Activated CD4-positive, alpha-beta T cell treated with anti-CD3 and anti-CD28 coated beads for 24 hours (primary cell): ENCODE measurements at places on chromosomes 16 and 17.

DNA sequence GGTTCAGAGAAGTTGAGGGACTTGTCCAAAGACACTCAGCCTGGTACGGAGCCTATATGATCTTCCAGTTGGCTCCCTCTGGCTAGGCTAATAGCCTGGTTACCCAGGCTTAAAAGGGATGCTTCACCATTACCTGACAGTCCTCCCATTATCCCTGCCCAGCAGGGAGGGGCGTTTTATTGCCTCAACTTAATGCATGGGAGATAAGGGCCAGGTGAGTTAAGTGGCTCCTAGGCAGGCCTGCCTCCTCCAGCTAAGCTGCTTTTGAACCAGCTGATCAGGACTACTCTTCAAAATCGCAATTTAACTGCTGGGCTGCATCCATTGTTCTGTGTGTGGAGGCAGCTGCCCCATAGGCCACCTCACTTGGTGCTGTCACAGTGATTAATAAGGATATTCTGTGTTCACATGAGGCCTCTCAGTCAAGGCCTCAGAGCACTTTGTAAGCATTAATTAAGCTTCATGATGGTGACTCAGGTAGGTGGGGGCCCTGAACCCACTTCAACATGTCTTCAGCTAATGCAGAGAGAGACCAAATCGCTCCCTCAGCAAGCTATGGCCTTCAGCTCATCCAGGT is 27.9 kb downstream of the SMPD3 start:
- no peak for DNase-seq

DNA sequence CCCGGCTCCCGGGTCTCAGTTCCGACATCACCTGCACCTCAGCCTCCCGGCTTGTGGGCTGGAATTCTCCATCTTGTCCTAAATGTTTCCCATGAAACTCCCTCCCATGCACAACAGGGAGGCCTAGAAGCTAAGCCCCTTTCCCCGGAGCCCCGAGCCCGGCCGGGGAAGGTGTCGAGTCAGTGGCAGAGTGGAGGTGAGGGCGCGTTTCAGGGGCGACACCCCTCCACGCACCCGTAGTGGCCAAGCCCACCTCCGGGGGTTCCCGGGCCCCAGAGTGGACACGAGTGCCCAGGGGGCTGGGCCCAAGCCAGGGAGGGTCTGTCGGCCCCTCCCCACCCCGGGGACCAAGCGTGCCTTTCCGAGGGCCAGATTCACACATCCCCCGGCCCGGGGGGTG is 25.0 kb upstream of the C1QTNF8 start:
- no peak for DNase-seq

DNA sequence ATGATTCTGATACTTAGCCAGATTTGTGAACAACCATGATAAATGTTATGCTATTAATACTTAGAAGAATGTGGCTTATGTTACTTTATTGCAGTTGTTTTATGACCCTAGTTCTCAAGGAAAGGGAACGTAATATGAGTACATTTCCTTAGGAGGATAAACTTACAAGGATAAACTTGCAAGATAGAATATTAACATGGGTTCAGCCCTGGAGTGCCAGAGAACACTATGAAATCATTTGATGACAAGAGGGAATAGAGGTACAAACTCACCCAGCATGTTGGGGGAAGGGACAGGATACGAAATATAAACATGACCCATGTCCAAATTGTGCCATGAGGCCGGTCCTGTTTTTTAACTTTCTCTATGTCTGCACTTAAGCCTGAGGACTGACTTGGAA is 13.0 kb upstream of the ABCA5 start:
- DNase-seq: no peak

DNA sequence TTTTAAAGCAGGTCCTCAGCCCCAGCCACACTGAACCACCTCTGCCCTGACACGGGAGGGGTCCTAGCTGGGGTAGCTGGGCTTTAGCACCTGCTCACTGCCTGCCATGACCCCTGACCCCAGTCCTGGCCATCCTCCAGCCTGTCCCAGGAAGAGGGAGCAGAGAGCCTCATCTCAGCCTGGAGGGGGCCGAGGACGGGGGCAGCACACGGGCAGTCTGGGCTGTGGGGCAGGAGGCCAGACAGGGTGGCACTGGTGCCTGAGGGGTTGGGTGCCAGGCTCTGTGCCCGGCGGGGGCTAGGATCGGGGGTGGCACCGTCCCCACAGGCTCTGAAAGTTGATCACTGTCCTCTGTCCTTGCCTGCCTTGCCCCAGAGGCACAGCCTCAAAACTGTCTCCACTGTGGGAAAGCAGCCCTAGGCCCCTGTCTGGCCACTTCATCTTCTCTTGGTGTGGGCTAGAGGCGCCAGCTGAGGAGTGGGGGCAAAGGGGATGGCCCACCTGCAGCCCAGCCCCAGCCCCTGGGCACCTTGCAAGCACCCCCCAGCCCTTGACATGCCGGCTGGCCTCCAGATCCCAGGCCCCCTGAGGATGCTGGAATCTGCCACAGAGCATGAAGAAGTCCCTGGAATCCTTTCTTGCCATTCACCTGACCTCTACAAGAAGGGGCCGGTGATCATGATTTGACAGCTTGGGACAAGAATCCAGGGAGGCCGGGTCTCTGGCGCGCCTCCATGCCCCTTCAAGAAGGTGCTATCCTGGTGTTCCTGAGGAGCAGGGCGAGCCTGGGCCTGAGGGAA is 15.7 kb downstream of the ENDOV start:
- no peak for DNase-seq

DNA sequence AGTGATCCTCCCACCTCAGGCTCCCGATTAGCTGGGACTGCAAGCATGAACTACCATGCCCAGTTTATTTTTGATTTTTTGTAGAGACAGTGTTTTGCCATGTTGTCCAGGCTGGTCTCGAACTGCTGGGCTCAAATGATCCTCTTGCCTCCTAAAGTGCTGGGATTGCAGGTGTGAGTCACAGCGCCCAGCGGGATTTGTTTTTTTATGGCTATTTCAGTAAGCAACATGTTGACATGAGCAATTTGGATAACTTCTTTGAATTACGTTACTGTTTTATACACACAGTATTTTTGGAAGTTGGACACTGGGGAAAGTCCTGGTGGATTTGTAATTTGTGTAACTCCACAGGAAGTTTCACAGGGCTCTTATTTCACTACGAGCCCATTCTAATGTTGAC is 18.5 kb upstream of the RHOT1 start:
- DNase-seq: no peak

DNA sequence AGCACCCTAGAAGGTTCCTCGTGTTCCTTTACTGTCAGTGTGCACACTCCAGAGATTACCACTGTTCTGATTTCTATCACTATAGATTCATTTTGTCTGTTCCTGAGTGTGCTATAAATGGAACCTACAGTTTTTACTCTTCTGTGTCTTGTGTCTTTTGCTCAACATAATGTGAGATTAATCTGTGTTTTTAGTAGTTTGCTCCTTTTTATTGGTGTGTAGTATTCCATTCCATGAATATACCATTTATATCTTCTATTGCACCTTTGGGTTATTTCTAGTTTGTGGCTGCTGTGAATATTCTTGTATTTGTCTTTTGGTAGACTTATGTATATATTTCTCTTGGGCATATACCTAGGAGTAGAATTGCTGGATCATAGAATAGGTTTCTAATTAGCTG is 68.2 kb downstream of the AP2B1 start:
- no peak for DNase-seq

DNA sequence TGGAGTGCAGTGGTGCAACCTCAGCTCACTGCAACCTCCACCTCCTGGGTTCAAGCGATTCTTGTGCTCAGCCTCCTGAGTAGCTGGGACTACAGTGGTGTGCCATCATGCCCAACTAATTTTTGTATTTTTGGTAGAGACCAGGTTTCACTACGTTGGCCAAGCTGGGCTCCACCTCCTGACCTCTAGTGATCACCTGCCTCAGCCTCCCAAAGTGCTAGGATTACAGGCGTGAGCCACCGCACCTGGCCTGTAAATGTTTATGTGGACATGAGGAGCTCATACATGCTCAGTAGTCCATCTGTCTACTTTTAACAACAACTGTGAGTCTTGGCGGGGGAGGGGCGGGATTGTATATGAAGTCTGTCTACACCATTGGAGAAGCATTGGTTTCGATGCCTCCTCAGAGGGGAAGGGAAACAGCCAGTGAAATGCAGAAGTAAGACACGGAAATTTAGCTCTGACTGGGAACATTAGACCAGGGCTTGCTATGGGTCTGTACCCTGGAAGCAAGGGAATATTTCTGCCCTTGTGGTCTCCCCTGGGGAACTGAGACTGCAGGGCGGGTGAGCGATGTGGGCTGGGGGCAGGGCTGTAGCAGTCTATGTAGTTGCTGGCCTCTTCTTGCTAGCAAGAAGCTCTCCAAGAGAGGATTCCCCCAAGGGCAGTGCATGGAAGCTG is 9.3 kb downstream of the NUBP1 start:
- no peak for DNase-seq

DNA sequence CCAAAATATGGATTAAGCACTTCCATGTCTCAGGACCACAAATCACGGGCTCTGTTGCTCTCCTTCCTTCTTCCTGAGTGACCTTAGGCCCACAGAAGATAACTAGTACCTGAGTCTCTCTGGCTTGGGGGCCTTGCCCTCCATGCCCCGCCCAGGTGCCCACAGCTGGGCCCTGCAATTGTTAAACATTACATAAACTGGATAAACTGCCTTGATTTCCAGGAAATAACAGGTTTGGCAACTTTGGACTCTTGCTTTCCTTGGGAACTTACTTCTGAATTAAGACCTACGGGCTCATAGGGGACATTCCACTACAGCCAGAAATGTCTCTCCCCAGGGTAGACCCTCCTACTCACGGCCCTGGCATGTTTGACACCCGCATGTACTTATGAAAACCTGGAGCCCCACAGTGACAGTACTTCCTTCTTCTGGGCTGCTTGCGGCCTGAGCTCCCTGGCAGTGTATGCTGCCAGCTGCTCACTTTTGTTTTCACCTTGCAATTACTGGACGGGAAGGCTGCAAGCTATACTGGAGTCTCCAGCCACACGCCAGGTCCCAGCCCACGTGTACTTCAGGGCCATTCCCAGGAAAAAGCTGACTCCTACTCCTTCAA is 2.3 kb upstream of the UBALD2 start:
- DNase-seq: no peak

- no peak for DNase-seq
These were observed 37.9 kb downstream of the NUP88 start for GRCh38 chr17:5381542-5381941.

DNA sequence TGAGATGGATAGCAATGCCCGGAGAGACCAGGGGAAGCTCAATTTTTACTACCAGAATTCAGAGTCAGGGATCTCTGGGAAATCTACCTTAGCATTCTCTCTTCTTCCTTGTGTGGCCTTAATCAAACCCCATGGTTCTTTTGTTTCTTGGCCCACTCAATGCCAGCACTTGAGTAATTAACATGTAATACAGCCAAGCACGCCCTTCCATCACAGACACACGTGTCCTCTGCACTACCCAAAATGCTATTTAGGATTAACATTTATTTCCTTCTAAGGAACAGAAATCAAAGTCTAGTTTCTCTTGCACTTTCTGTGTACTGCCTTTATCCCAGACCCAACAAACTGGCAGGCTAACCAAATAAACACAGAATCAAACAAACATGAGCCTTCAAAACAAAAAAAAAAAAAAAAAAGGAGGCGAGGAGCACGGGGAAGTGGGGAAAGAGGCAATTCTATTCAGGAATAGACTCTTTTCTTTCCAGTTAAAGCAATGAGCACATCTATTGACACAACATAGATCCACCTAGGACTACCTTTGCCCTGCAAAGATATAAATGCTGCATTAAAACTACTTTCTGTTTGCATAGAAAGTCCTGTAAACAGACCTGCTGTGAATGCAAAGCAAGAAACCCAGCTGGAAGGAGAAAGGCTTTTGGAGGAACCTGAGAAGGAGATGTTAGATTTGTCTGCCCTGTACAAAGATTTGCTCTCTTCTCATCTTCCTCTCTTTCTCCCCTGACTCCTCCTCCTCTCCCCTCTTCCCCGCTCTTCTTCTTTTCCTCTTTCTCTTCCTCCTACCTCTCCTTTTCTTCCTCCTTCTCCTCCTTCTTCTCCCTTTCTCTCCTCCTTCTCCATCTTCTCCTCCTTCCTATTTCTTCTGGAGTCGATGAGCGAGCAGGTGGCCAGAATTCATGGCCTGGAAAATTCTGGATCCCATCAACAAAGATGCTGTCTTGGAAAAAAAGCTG is 294.4 kb downstream of the NPIPA8 start:
- no peak for DNase-seq

DNA sequence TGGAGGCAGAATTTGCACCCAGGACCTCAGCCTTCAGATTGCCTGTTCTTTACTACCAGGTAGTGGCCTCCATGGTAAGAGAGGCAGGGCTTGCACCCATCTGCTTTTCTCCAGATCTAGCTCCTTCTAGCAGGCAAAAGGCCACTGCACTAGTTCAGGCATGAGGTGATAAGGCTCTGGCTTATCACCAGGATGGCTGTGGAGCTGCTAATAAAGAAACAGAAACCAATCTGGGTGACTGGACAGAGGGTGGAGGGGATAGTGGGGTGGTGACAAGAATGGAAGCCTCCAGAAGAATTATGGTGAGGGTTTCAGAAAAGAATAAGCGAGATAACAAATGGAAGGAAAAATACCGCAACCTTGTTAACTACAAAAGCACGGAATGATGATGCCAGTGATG is 15.5 kb upstream of the SUPT4H1 start:
- DNase-seq: no peak

GRCh38 chr17:57574040-57574513 is 171.0 kb downstream of the CCDC182 start:
- no peak for DNase-seq

- no peak for DNase-seq
These were observed 20.5 kb downstream of the MYO15A start for GRCh38 chr17:18129041-18129502.

- no peak for DNase-seq
These were observed 117.3 kb upstream of the CORO6 start for GRCh38 chr17:29740017-29740416.

DNA sequence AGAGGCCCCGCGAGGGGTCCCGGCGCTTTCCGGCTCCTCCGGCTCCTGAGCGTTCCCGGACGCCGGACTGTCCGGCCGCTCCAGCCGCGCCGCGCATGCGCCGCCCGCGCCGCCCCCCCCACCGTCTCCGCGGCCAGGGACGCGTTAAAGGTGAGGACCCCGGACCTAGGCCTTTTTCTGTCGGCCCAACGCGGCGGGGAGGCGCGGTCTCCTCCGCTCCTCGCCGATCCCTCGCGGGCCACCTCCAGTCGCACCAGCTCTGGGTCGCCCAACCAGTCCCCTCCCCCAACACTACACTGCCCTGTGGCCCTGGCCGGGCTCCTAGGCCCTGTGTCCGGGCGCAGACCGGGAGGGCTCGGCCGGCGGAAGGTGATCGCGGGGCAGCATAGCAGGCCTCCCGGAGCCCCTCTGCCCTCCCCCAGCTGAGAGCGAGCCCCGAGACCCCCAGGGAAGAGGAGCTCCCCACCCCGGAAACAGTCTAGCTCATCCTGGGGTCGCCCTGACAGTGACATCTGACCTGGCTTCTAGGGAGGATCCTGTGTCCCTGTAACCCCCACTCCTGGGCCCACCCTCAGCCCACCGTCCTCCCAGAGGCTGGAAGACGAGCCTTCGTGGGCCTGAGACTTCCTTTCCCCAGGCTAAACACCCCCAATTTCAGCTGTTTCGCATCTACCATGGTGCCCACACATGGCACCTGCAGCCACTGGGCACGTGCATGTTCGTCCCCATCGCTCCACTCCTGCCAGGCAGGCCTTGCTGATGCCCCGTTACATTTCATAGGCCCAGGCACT is 14.7 kb upstream of the BCAR1 start:
- DNase-seq: no peak
